RWPE2 (cell line): ENCODE measurements at places on chromosomes 16 and 17.

DNA sequence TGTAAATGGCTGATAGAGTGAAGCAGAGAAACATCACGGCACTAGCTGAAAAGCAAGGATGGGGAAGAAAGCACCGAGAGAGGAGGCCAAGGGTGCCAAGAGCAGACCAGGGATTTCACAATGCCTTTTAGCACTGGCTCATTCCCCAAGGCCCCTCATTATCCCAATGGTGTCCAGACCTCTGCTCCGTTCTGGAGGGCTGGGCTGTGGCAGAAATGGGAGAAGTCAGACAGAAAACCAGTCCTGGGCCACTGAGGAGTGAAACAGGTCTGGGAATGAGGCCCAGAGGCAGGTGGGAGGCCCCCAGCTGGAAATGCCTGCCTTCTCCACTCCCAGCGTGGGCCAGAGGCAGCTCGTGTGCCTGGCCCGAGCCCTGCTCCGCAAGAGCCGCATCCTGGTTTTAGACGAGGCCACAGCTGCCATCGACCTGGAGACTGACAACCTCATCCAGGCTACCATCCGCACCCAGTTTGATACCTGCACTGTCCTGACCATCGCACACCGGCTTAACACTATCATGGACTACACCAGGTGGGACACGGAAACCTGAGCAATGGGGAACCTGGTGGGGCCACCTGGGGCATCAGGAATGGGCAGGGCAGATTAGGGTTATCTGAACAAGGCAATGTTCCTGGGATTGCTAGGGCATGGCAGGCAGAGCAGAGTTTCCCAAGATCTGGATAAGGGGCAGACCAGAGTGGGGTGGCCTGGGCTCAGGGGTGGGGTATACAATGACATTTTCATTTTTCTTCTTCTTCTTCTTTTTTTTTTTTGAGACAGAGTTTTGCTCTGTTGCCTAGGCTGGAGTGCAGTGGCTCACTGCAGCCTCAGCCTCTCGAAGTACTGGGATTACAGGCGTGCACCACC, 20.3 kb downstream of the ANKRD40 start:
- no peak for DNase-seq

GRCh38 chr17:58985971-58986370, 120.7 kb downstream of the TRIM37 start:
- DNase-seq, result no peak

GRCh38 chr16:11379420-11379819, 34.2 kb downstream of the RMI2 start:
- DNase-seq, result no peak

- no peak for DNase-seq
Observed at GRCh38 chr17:32970281-32970680, 21.4 kb upstream of the SPACA3 start.

DNA sequence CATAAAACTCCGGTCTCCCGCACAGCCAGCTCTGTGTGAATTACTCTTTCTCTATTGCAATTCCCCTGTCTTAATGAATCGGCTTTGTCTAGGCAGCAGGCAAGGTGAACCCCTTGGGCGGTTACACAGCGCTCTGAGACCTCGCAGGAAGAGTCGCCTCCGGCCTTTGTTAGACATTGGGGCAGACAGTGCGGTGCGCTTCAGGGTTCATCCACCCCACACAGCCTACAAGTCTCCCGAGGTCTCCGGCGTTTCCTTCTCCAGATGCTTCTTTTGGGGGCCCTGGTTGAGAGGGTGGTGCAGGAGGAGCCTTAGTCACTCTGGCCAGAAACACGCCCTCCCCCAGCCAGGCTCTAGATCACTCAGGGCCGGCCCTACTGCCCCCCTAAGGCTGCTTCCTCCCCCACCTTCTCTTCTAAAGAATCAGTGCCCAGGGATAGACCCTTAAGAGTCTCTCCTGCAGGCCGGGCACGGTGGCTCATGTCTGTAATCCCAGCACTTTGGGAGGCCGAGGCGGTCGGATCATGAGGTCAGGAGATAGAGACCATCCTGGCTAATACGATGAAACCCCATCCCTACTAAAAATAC, 1.7 kb upstream of the MSRB1 start:
- peak; percentile 42 for DNase-seq

DNA sequence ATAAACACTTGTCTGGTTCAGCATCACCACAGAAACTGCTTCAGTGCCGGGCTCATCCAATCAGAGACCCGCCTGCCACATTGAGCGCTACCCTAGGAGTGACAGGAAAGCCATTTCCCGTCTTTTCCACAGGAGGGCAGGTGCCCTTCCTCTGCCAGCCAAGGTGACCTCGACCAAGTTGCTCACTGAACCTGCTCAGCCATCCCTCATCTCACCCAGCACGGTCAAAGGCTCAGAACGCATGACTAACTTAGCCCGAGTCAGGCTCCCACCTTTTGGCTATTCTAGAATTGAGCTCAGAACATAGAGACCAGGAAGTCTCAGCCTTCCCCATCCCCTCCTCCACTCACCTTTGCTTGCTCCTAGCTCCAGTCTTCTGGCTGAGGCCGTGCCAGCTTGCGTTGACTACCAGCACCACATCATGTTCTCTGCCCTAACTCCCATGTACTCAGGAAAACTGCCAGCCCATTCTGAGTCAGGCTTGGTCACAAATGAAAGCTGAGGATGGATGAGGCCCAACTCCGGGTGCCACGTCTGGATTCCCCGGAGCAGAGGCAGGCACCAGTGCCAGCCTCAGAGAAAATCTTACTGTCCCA, 15.6 kb downstream of the MRPS23 start:
- DNase-seq, result no peak

DNA sequence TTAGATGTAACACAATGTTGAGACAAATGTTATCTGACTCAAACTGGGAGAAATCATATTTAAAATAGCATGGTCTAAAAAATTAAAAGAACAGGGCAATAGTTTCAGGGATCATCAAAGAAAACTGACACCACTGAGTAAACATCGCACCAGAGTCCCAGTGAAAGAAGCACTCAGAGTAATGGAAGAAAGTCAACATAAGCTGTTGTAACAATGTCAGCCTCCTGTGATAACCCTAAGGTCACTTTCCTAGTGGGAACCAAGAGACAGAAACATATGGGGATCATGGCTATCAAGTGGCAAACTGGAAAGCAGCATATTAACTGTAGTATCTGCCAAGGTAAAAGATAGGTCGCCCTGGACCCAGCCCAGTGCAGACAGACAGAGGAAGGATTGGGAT, 160.8 kb downstream of the CA10 start:
- no peak for DNase-seq

- DNase-seq, result no peak
Observed at GRCh38 chr16:27369806-27370205, 32.2 kb upstream of the IL21R start.

GRCh38 chr17:31787857-31788570, 71.0 kb downstream of the COPRS start:
- DNase-seq, result peak; percentile 93

DNA sequence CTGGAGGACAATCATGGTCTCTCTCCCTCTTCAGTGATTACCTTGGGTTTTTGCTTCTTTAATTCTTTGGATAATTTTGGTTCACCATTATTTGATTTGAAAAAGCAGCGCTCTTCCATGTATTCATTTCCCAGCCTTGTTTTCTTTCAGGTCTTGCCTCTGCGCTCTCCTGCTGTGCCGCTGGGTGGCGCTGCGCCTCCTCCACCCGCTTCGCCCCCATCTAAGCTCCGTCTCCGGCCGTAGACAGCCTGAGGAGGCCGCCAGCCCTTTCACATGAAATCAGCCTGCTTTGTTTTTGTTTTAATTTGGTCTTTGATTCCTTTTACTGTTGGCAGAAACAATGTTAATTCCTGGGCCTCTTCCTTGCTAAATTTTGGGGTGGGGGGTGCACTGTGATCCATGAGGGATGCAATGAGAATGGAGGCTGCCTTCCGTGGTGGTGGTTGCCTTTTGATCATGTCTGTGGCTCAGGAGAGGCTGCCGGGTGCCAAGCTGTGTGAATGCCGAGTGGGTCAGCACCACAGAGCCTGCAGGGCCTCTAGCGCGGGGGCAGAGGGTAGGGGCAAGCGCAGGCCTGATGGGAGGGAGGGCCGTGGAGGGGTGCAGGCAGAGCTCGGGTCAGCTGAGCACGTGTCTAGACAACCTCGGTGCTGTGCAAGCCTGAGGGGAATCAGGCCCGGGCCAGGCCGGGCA, 64.1 kb downstream of the PLD6 start:
- no peak for DNase-seq

DNA sequence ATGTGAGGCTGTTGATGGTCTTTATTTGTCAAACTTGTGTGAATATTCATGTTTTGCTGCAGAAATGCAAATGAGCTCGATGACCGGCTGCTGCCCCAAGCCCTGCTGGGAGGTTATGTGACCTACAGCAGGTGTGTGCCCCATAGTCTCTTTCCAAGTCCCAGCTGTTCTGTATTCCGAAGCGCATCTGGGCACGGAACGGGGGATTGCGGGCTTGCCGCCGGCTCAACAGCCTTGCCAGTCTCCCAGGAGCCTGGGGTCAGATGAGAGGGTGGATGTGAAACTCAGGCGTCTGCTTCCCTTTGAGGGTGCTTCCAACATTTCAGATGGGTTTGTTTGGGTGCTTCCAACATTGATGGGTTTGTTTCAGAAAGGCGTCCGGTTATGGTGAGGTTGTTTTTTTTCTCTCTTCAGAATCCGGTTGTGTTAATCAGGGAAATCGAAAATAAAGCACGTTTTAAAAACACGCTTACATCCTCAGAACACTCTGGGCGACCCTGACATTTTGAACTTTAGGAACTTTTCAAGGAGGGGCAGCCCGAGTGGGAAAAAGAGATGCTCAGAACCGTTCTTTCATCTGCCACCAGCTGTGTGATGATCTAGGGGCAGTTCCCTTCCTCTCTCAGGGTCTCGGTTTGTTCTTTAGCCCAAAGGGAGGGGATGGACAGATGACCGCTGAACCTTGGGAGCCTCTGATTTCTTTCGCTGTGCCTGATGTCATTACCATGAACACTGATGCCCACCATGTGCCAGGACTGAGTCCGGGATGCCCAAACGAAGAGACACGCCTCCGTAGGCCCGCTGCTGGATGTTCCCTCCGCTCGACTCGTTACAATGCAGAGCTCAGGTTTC, 47.8 kb upstream of the AMZ2 start:
- no peak for DNase-seq
